Adrenal gland (tissue), 19 donors: ENCODE measurements at places on chromosomes 3 and 15. TPM values are rescaled to one million over a fixed set of nuclear protein-coding genes. Genes with fewer than 3 reads are reported as not detected.

DNA sequence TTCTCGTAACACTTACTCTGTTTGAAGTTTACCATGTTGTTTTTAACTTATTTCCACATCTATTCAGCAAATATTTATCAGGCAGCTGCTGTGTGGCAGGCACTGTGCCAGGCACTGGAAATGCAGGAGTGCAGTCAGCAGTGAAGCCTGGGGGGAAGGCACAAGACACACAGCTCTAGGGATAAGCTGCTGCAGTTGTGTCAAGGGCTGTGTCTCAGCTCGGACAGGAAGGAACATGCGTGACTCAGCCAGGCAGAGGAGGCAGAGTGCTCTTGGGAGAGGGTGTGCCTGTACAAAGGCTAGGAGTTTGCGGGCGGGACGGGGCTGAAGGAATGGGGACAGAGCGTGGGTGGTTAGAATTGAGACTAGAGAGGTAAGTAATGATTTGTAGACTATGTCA, 24.7 kb downstream of the LYSMD4 start:
- no peaks in the 10 kb centered on the region for H3K36me3 ChIP-seq
- no peaks in the 10 kb centered on the region for H3K27me3 ChIP-seq
- H3K27ac ChIP-seq, result peak overlapping the region; percentile 43
- peak; percentile 88 for DNase-seq
- H3K4me3 ChIP-seq, result no peak overlapping the region

DNA sequence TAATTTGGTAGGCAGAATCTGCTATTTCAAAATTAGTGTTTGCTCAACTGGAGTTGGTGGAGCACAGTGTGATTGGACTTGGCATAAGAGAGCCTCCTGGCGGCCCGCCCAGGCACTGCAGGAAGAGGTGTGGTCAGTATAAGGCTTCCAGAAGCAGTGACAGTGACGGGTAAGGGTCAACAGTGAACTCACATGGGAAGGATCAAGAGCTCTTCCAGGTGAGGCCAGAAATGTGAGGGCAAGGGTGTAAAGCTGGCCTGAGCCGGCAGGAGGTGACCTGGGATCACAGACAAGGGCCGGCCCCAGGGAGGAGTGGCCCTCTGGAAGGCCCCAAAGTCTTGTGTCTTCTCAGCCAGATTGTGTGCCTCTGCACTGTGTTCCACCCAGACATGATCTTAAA, 93.2 kb upstream of the RNF7 start:
- H3K4me1 ChIP-seq, result no peaks in the 10 kb centered on the region
- no peaks in the 10 kb centered on the region for H3K27me3 ChIP-seq
- H3K4me3 ChIP-seq, result no peak overlapping the region
- no peak overlapping the region for H3K27ac ChIP-seq
- peak; percentile 88 for DNase-seq
- H3K36me3 ChIP-seq, result no peaks in the 10 kb centered on the region

- no peaks in the 10 kb centered on the region for H3K36me3 ChIP-seq
- no peaks in the 10 kb centered on the region for H3K27me3 ChIP-seq
- DNase-seq, result no peak
- peaks cover 4% of the 10 kb centered on the region for H3K4me1 ChIP-seq
These were observed 243.5 kb upstream of the UBE2E2 start for GRCh38 chr3:22959593-22959992.

DNA sequence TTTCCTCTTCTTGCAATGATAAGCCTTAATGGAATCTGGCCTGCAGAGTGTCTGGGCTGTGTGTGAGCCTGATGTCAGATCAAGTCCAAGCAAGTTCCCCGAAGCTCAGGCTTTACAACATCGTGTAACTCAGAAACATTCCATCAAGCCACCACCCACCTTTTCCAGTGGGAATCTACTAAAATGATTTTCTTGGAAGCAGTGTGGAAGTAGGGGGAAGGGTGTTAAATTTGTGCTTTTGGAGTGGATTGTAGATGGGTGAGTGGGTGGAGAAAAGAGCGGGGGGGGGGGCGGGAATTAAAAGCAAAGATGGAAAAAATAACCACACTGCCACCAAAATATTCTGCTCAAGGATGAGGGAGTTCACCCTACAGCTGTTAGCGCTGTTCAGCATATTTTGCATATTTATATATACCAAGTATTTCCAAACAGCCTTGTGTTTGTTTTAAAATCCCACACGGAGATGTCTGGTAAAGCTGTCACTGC, 53.6 kb downstream of the VGLL3 start:
- H3K27me3 ChIP-seq, result no peaks in the 10 kb centered on the region
- peak; percentile 19 for DNase-seq
- H3K36me3 ChIP-seq, result no peaks in the 10 kb centered on the region
- H3K4me3 ChIP-seq, result no peak overlapping the region
- no peaks in the 10 kb centered on the region for H3K4me1 ChIP-seq

DNA sequence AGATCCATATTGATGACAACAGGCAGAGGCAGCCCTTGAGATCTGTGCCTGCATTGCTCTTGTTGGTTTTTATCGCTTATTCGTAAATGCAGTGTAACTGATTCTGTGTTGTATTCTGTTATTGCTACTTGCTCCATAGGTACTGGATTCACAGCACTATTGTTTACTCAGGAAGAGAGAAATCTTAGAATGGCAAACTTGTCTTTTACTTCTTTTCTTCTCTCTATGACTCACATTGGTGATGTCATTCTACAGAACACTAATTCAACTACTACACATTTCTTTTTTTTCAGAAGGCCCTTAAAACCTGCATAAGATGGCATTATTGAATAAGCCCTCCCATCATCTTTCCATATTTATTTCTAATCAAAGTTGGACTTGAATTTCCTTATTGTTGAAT, 201.0 kb upstream of the GBE1 start:
- no peaks in the 10 kb centered on the region for H3K4me1 ChIP-seq
- no peaks in the 10 kb centered on the region for H3K36me3 ChIP-seq
- no peaks in the 10 kb centered on the region for H3K27me3 ChIP-seq
- no peak overlapping the region for H3K4me3 ChIP-seq
- H3K27ac ChIP-seq, result no peak overlapping the region

DNA sequence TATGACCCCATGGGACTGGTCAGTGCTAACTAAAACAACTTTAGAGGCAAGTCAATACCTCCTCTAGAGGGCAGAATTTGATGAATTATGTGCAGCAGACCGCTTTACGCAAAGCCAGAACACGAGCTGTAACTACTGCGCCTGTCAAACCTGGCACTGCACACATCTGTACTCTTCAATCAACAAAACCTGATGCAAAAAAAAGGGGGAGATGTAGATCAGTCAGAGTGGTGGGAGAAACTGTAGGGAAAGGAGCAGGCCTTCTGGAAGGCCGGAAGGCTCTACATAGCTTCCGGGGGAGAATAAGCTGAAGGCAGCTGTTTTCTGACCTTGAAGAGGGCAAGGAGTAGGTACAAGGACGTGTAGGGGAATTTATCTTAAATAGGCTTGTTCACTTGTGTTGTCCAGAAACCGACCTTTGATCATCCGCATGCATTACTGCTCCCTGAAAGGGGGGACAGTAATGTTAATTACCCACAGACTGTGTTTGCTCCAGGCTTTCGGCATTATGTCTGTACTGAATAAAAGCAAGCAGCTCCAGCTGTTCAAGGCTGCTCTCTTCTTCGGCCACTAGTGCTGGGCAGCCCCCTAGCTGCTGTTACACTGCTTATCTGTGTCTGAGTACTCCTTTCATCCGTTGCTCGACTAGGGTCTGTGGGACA, 41.0 kb downstream of the GPR160 start:
- H3K4me1 ChIP-seq, result no peaks in the 10 kb centered on the region
- no peaks in the 10 kb centered on the region for H3K36me3 ChIP-seq
- H3K4me3 ChIP-seq, result no peak overlapping the region
- no peak overlapping the region for H3K27ac ChIP-seq
- no peaks in the 10 kb centered on the region for H3K27me3 ChIP-seq
- DNase-seq, result no peak

DNA sequence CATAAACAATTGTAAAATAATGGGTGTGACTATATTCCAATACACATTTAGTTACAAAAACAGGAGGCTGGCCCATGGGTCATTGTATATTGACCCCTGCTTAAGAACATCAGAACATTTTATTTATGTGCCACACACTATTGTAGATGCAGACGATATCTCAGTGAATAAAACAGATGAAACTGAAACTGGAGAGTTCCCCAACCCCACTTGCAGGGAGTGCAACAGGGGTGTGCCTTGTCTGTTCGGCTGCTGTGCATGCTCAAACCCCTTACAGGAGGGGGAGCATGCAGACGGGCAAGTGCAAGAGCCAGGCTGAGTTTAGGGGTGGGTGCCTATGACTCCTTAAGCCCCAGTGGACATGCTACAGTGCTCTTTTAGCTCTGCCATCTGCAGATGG, 509.6 kb downstream of the IGSF11 start:
- no peaks in the 10 kb centered on the region for H3K36me3 ChIP-seq
- DNase-seq, result no peak
- no peaks in the 10 kb centered on the region for H3K27me3 ChIP-seq
- H3K4me3 ChIP-seq, result no peak overlapping the region
- no peak overlapping the region for H3K27ac ChIP-seq

- no peaks in the 10 kb centered on the region for H3K27me3 ChIP-seq
- DNase-seq, result no peak
- H3K36me3 ChIP-seq, result no peaks in the 10 kb centered on the region
These were observed 499.0 kb upstream of the ATP11B start for GRCh38 chr3:182294256-182294655.

DNA sequence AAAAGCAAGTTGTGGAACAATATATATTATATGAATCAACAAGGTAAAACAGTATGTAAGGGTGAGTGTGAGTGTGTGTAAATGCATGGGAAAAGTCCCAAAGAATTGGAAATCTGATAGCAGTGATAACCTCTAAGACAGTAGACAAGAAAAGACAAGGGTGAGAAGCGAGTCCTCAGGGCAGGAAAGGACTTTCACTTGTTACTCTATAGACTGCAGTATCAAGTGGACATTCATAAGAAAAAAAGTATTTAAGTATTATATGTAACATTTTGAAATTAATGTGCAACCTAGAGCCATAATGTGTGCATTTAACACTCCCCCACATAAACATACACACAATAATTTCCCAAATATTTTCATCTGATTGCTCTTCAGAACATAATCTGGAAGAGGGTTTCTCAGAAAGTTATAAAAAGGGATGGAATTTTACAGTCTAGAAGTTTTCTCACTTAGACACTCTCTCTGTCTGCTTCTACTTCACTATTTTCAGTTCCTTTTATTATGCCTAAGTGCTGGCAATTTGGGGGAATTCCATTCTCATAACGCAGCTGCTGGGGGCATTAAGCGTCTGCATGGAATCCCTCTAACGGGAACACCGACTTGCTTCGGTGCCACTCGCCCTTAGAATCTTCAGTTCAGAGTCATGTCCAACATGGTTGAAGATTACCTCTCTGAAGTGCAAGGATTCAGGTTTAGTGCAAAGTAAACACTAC, 50.0 kb upstream of the CDIN1 start:
- no peaks in the 10 kb centered on the region for H3K27me3 ChIP-seq
- H3K36me3 ChIP-seq, result no peaks in the 10 kb centered on the region
- no peak overlapping the region for H3K27ac ChIP-seq
- no peaks in the 10 kb centered on the region for H3K4me1 ChIP-seq

DNA sequence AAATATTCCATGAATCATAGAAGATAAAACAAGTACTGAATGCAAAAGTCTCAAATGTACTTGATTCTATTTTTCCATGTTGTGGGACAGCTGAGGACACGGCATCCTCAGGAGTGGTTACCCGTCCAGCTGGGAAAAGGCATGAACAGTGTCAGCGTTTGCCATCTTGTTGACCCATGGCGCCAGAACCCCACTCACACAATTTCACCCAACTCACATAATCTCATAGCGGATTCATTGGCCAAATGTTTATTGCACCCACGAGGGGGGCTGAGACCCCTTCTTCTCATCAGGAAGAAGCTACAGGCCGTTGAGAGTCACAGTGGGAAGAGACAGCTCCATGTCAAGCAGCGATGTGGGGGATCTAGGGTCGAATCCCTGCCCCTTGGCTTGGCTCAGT, 72.9 kb downstream of the OCA2 start:
- H3K27ac ChIP-seq, result no peak overlapping the region
- H3K36me3 ChIP-seq, result no peaks in the 10 kb centered on the region
- H3K4me1 ChIP-seq, result no peaks in the 10 kb centered on the region
- no peak for DNase-seq
- no peaks in the 10 kb centered on the region for H3K27me3 ChIP-seq

DNA sequence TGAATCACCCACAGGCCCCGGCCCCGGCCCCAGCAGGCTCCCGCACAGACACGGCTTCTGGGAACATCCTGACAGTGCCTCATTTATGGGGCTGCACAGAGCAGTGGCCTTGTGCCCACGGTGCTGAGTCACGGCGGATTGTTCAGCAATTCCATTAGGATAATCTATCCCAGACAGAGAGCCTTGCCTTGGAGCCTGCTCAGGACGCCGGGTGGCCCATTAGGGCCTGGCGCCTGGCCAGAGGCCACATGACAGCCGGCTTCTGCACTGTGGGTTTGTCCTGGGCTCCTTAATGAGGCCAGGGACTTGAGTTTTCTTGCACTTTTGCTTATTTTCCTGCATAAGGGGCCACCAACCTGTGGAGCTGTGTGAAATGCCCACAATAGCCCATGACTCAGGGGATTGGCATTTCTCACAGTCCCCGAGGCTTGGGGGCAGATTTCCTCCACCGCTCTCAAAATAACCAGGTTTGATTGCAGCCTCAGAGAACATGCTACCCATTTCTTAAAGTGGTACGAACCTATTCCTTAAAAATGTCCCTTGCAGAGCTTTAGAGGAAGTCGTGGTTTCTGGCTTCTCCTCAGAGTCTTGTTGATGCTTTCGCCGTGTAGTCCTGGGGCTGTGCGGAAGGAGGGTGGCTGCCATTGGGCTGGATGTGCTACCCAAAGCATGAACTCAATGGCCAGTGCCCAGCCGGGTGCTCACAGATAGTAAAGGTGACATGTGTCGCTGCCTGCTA, 19.0 kb downstream of the SYNM start:
- H3K27me3 ChIP-seq, result no peaks in the 10 kb centered on the region
- peak overlapping the region; percentile 78 for H3K27ac ChIP-seq
- H3K36me3 ChIP-seq, result no peaks in the 10 kb centered on the region
- DNase-seq, result peak; percentile 97
- peaks cover 19% of the 10 kb centered on the region for H3K4me1 ChIP-seq

- no peak for DNase-seq
- H3K27ac ChIP-seq, result no peak overlapping the region
- no peaks in the 10 kb centered on the region for H3K4me1 ChIP-seq
These were observed 578.7 kb downstream of the NLGN1 start for GRCh38 chr3:173976281-173976680.

- no peak overlapping the region for H3K27ac ChIP-seq
- H3K4me1 ChIP-seq, result no peaks in the 10 kb centered on the region
- no peaks in the 10 kb centered on the region for H3K27me3 ChIP-seq
These were observed 12.9 kb upstream of the DCBLD2 start for GRCh38 chr3:98914210-98915080.

Gene CAND2
- polyA plus RNA-seq, result 4.7 TPM

Gene FBXO40
- 0.26 TPM for polyA plus RNA-seq

Gene CYP8B1
- not detected for polyA plus RNA-seq
